ENCODE measurements at places on chromosomes 2 and 18.

DNA sequence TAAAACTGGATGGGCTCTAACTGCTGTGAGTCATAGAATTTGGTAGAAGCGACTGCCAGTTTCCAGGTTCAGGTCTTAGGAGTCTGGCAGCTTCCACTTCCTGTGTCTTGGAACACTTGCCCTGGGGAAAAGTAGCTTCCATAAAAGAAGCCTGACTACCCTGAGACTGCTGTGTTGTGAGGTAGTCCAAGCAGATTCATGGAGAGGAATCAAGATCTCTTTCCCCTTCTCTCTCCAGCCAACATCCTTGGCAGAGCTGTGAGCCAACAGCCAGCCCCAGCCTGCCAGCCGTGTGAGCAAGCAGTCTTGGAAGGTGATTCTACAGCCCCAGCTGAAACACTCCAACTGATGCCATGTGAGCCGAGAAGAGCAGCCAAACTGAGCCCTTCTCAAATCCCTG is 33.7 kb downstream of the SLC20A1 start:
- DNase-seq = no peak

GRCh38 chr2:69177063-69177771 is 164.2 kb downstream of the ANTXR1 start:
- no peak for DNase-seq

GRCh38 chr2:147003081-147003480 is 841.7 kb upstream of the ACVR2A start:
- no peak for DNase-seq

DNA sequence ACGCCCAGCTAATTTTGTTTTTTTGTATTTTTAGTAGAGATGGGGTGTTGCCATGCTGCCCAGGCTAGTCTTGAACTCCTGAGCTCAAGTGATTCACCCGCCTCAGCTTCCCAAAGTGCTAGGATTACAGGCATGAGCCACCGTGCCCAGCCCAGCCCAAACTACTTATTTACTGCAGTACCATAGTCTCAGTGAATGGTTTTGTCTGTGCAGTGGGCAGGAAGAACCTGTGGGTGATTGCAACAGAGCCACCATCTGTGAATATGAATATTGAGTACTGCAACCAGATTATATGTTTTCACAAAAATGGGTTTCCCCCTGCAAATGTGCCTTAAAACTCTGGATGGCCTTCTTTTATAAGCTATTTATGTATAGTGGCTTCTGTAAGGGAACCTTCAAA is 9.1 kb downstream of the MPPE1 start:
- DNase-seq = no peak

GRCh38 chr2:201909348-201909747 is 103.0 kb downstream of the CDK15 start:
- no peak for DNase-seq

GRCh38 chr2:72222829-72223564 is 75.3 kb upstream of the CYP26B1 start:
- no peak for DNase-seq
